Activated CD4-positive, alpha-beta T cell treated with anti-CD3 and anti-CD28 coated beads, Interleukin-2, amount 10 ng/mL, durations not matched to agents 24 days and 14 days (primary cell): ENCODE measurements at places on chromosomes 16 and 17. TPM values are rescaled to one million over a fixed set of nuclear protein-coding genes. Genes with fewer than 3 reads are reported as not detected.

The SMG6 gene
- total RNA-seq, result 31.6 and 36.2 TPM in 2 replicates

The HSF4 gene
- 48.5 and 54.0 TPM in 2 replicates for total RNA-seq

DNA sequence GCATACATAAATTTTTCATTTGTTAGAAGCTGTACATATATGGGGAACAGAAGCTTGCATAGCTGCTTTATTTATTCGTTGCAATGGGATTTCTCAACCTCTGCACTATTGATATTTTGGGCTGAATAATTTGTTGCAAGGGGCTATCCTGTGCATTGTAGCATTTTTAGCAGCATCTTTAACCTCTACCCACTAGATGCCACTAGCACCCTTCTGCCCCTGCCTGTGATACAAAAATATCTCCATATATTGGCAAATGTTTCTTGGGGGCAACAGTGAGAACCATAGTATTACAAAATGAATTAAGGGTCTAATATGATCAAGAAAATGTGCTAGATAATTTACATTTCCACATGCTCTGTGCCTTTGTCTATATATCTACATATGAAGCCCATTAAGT lies 1401.0 kb downstream of the CDH11 start:
- no peaks in the 10 kb centered on the region for H3K36me3 ChIP-seq
- no peak for DNase-seq
- H3K4me3 ChIP-seq, result no peak overlapping the region
- H3K27ac ChIP-seq, result no peak overlapping the region

- no peaks in the 10 kb centered on the region for H3K36me3 ChIP-seq
- H3K4me3 ChIP-seq, result no peak overlapping the region
- peaks cover 13% of the 10 kb centered on the region for H3K4me1 ChIP-seq
- peaks cover 4% of the 10 kb centered on the region for H3K27me3 ChIP-seq
- no peak overlapping the region for H3K27ac ChIP-seq
- no peak for DNase-seq
Measured at GRCh38 chr17:58398574-58399266, 18.6 kb downstream of the RNF43 start.

The CMTM1 gene
- 12.2 and 13.6 TPM in 2 replicates for total RNA-seq

DNA sequence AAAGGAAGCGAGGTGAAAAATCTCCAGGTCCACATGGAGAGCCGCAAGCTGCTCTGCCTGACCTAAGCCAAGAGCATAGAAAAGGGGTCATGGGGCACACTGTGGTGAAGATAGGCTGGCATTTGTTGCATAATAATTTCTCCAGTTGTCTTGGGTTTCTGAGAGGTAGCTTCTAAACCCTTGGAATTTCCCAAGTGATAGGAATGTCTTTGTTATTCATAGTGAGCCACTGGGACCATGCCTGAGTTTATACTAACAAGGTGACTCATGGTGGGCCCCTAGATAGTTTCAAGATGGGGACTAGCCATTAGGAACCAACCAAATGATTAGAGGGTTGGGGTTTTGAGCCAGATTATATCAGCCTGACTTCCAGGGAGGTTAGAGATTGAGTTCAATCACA lies 25.6 kb downstream of the SOST start:
- peaks cover 3% of the 10 kb centered on the region for H3K27me3 ChIP-seq
- H3K4me3 ChIP-seq, result no peak overlapping the region
- no peaks in the 10 kb centered on the region for H3K4me1 ChIP-seq
- H3K27ac ChIP-seq, result no peak overlapping the region
- no peaks in the 10 kb centered on the region for H3K36me3 ChIP-seq
- no peak for DNase-seq

GRCh38 chr17:65103896-65104295 lies 33.3 kb upstream of the RGS9 start:
- no peak overlapping the region for H3K27ac ChIP-seq
- no peak for DNase-seq
- H3K36me3 ChIP-seq, result no peaks in the 10 kb centered on the region
- peaks cover 29% of the 10 kb centered on the region for H3K27me3 ChIP-seq
